ENCODE measurements at places on chromosomes 5 and 9. TPM values are rescaled to one million over a fixed set of nuclear protein-coding genes. Genes with fewer than 3 reads are reported as not detected.
A peak's percentile ranks its signal among the peaks of the same experiment; 100 is the strongest.

The SLC36A2 gene
- total RNA-seq = not detected

The GLRA1 gene
- not detected for total RNA-seq

The SPATA6L gene
- 16.3 TPM for total RNA-seq

GRCh38 chr9:131276094-131276888 is at the start of gene FAM78A:
FAM78A (minus strand) TSS chr9:131276510; CDS start chr9:131276179, 331 bp downstream.
- no peaks in the 10 kb centered on the region for H3K36me3 ChIP-seq
- peak within 1 kb of the TSS; percentile 89 for H3K27ac ChIP-seq
- peak within 1 kb of the TSS; percentile 76 for H3K4me3 ChIP-seq
- peaks cover 10% of the 10 kb centered on the region for H3K27me3 ChIP-seq
- peak; percentile 89 for DNase-seq

DNA sequence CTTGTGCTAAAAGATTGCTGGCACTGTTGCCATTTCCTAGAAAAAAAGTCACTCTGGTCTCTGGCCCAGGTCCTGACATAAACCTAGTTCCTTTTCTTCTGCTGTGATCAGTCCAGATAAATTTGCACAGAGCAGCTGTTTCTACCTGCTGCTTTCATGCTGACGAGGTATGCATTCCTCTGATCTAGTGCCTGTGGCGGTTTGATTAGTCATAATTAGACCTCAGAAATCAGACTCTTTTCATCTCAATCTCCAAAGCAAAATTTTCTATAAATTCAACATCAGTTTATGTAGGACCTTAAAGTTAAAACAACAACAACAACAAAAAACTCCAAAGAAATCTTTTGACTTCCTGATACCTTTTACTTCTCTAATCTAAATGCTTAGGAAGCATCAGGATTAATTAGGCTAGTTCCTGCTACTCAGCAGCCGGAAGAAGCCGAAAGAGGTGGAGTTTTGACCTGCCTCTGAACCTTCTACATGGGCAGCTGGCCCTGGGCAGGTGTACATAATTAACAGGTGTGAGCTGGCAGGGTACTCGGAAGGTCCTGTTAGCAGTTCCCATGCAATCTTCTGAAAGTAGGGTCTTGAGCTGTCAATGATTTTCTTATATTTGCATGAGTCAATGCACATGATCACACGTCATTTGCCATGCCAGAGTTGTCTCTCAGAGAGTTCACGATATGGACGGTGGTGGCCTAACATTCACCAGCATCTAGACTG is 83.3 kb upstream of the CCDC112 start:
- no peaks in the 10 kb centered on the region for H3K27me3 ChIP-seq
- DNase-seq = no peak
- H3K4me3 ChIP-seq = no peak overlapping the region
- no peaks in the 10 kb centered on the region for H3K36me3 ChIP-seq
- peaks cover 15% of the 10 kb centered on the region for H3K4me1 ChIP-seq

GRCh38 chr5:119302916-119303897 is 52.6 kb upstream of the TNFAIP8 start:
- H3K27ac ChIP-seq = peak overlapping the region; percentile 33
- H3K27me3 ChIP-seq = no peaks in the 10 kb centered on the region
- no peak for DNase-seq
- H3K4me1 ChIP-seq = peaks cover 36% of the 10 kb centered on the region
- no peaks in the 10 kb centered on the region for H3K36me3 ChIP-seq

GRCh38 chr9:136430588-136431234 is 8.9 kb downstream of the INPP5E start:
- no peak for DNase-seq
- peaks cover 51% of the 10 kb centered on the region for H3K36me3 ChIP-seq
- H3K27ac ChIP-seq = no peak overlapping the region

- no peak overlapping the region for H3K27ac ChIP-seq
- H3K4me3 ChIP-seq = no peak overlapping the region
- no peaks in the 10 kb centered on the region for H3K27me3 ChIP-seq
- no peak for DNase-seq
- H3K36me3 ChIP-seq = no peaks in the 10 kb centered on the region
- no peaks in the 10 kb centered on the region for H3K4me1 ChIP-seq
Observed at GRCh38 chr5:174251305-174252000, 205.9 kb downstream of the NSG2 start.

- H3K4me1 ChIP-seq = peaks cover 10% of the 10 kb centered on the region
- peak overlapping the region; percentile 19 for H3K4me3 ChIP-seq
- H3K27me3 ChIP-seq = peaks cover 4% of the 10 kb centered on the region
Observed at GRCh38 chr9:91837981-91838731, 111.9 kb downstream of the ROR2 start.
